ENCODE measurements at places on chromosomes 5 and 9.
A peak's percentile ranks its signal among the peaks of the same experiment; 100 is the strongest.

DNA sequence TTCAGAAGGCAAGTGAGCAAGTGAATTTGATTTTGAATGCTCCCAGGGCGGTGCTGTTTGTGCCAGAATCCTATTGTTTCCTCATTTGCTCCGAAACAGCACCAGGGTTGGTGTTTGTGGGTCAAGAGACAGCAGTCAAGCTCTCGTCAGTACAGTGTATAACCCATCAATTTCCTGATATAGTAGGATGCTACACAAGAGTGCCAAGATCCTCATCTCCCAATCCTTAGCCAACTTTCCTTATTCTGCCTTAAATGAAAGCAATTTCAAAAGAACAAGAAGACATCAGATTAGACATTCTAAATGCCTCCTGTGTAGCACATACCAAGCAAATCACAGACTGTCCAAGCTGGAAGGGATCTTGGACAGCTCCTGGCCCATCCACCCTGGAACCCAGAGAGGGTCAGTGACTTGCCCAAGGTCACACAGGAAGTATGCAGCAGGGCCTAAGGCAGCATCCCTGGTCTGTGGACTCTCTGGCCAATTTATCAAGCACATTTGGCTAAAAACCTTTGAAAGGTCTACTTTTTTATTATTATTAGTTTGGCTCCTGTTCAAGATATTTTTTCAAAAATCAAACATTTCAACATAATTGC is 4.5 kb downstream of the WHRN start:
- DNase-seq: no peak

GRCh38 chr5:91077623-91078022 is 305.5 kb downstream of the ARRDC3 start:
- DNase-seq: no peak

DNA sequence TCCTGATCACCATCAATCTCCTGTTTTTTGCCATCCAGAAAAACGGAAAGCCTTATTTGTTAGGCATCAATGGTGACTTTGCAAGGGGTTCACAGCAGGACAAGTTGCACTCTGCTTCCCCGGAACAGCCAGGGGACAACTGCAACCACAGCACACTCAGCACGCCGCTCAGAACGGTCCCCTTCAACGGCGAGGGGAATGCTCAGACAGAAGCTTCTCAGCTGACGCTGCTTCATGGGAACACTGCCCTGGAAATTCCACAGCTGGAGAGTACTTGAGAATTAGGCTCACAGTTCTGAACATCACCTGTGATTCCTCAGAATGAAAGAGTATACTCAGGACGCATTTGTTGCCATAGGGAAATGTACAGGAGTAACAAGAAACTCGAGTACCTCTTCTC is 40.1 kb upstream of the PLPP6 start:
- DNase-seq: no peak

- peak; percentile 1 for DNase-seq
Observed at GRCh38 chr5:165209101-165209727, 1703.8 kb downstream of the MAT2B start.

- no peak for DNase-seq
Observed at GRCh38 chr5:100861148-100861547, 41.9 kb downstream of the ST8SIA4 start.

GRCh38 chr9:114196979-114197622 is 41.8 kb downstream of the COL27A1 start:
- DNase-seq: no peak

DNA sequence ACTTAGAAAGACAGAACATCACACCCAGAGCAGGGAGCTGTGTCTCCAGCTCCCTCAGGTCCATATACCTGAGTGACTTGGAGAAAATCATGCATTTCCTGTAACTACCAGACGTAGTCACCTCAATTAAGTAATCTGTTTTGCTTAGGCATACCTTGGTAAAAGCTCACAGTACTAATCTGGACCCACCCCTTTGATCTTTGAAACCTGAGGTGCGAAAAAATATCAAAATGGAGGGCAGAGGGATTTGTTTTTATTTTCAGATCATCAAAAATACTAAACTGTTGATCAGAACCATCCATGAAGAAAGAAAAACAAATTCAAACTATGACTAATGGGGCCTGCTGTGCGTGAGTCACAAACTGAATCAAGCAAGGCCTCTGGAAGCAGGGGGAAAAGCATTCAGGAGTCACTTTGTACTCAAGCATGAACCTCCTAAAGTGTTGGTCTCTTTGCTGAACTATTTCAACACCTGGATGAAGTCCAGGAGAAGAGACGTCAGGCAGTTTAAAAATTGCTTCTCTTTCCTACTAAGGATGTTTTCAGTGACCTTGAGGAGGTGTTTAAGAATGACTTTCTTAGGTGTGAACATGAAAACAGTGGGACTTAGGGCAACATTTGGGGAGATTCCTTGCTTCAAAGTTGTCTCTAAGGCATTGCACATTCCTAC is 76.3 kb downstream of the MUSK start:
- DNase-seq: no peak

- DNase-seq: no peak
Observed at GRCh38 chr5:83924891-83925290, 204.2 kb upstream of the HAPLN1 start.

GRCh38 chr5:78974601-78975000 is 10.5 kb downstream of the ARSB start:
- DNase-seq: no peak

GRCh38 chr5:79727451-79728355 is 38.1 kb downstream of the CMYA5 start:
- no peak for DNase-seq

- no peak for DNase-seq
Observed at GRCh38 chr9:78663369-78663768, 366.4 kb downstream of the PSAT1 start.

DNA sequence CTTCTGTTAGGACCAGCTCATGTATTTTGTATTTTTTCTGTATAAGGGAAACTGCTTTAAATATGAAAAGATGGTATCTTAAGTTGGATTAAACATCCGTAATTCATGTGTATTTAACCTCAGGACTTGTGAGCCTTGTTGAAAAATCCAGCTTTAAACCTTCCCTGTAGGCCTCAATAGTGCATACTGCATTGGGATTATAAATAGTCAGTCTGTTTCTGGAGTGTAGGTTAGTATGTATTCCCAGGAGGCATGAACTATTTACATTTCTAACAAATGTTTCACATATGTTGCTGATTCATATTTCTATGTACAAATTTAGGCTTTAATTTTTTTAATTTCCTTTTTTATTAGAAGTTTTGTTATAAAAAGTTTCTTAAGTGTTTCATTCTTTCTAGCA is 137.9 kb upstream of the GRHPR start:
- DNase-seq: no peak

DNA sequence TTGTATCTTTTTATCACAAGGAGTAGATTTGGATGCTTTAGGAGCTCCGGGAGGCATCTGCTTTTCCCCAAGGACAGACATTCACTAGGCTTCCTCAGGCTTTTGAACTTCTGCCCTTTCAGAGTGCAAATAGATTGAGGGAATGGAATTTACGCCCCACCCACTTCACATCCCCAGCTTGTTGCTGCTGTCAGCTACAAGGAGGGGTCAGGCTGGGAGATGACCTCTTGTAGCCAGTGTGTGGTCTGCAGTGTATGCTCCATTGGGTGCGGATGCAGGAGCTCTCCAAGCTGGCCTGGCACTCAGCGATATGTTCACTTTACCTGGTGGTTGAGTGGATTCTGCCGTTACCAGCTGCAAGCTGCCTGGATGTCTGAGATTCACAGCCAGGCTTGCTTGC is 6.4 kb downstream of the TNFSF15 start:
- DNase-seq: no peak

- DNase-seq: no peak
Observed at GRCh38 chr9:122695696-122696095, 20.8 kb downstream of the OR1L3 start.

- no peak for DNase-seq
Observed at GRCh38 chr9:134996591-134997530, 79.1 kb upstream of the FCN1 start.

GRCh38 chr9:79577969-79578723 is 6.4 kb downstream of the TLE4 start:
- DNase-seq: no peak

GRCh38 chr9:17135295-17136160 is 688 bp downstream of the CNTLN start:
- DNase-seq: peak; percentile 28

DNA sequence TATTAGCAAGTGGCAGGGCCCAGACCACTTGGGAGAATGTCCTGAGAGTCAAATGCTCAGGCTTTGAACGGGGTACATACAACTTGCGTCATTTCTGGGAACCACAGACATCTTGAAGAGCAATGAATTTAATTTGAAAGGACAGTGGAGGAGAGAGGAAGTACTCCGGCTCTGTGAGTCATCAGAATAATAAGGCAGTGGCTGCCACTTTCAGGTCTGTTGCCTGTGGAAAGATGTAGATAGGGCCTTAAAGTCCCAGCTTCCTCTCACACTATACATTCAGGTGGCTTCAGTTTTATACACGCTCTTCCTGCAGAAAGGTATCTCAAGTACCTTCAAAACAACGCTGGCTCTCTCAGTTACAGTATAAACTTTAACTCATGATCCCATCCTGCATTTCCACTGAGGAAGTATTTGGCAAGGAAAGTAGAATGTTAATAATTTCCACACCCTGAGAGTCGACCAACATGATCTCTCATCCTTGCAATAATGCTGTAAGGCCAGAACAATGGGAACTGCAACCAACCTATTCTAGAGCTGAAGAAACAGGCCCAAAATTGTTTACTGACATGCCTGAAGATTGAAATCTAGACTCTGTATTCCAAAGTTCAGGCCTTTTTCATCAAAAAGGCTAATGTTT is 6.8 kb upstream of the PRUNE2 start:
- DNase-seq: no peak

DNA sequence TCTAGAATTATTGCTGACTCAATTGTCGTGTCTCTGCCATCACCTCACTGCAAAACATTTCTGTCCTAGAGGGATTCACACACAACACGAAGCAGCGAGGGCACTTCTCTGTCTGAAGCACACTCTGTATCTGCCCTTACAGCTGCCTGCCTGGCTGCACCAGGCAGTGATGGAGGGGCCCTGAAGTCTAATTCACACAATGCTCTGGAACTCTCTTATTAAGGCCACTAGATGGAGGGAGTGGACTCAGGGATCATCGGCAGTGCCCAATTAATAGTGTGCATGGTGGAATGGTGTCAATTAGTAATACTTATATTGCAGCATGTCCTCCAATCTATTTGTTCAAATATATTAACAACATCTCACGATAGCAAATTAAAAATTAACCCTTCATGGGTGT is 157.5 kb upstream of the MAP1B start:
- no peak for DNase-seq

- no peak for DNase-seq
Observed at GRCh38 chr9:13823026-13823425, 490.9 kb downstream of the NFIB start.

DNA sequence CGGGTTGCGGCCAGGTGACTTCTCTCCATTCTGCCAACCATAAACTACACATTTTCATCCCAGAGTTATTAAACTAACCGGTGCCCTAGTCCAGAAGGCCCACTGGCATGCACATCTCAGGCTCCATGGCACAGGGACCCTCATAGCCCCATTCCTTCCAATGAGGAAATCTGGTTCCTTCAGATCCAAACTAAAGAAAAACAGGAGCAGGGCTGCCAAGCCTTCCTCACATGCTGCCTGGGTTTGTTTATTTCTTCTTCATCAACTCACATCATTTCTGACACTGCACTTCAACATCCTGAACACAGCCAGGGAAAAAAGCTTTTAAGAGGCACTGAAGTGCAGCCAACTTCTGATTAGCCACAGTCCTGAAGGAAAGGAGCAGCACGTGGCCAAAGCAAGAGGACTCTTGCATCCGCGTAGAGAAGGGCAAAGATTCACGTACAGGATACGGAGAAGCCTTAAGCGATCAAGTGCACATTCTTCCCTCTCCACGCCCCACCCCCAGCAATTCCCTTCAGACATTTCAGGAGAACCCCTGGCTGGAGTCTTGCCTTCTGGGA is 22.5 kb downstream of the LHFPL2 start:
- no peak for DNase-seq

DNA sequence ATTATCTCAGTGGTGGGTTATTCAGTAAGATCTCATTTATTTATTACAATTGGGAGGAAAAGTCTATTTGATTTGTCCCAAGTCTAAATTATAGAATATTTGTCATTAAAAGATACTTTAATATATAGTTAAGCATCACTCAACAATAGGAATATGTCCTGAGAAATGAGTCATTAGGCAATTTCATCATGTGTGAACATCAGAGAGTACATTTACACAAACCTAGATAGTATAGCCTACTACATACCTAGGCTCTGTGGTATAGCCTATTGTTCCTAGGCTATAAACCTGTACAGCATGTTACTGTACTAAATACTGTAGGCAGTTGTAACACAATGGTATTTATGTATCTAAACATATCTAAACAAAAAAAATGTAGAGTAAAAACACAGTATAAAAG is 135.0 kb upstream of the RASA1 start:
- DNase-seq: no peak

DNA sequence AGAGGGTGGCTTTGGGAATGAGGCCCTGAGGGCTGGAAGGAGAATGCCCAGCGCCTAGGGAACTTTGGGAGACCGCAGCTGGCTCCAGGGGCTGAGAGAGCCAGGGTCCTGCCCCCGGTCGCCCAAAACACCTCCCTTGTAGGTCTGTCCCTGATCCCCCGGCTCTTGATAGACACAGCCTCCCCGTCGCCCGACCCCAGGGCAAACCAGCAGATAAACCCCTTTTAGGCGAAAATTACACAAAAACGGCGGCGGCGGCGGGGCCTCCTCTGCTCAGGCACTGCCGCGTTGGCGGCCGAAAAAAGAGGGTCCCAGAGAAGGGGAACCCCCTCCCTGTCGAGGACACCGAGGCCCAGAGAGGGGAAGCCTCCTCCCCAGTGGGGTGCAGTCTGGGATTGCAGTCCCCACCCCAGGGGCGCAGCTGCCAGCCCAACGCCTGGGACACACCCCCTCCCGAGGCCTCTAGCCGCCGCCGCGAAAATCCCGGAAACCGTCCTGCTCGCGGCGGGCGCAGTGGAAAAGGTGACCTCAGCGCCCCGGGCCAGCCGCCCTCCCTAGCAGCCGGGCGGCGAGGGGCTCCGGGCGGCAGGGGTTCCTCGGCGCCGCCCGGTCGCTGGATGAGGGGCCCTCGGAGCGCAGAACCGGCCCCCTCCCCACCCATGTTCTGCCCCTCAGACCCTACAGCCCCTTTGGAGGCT is 3.1 kb upstream of the BARX1 start:
- DNase-seq: no peak

- no peak for DNase-seq
Observed at GRCh38 chr5:177546258-177546741, 8.1 kb downstream of the FAM193B start.

DNA sequence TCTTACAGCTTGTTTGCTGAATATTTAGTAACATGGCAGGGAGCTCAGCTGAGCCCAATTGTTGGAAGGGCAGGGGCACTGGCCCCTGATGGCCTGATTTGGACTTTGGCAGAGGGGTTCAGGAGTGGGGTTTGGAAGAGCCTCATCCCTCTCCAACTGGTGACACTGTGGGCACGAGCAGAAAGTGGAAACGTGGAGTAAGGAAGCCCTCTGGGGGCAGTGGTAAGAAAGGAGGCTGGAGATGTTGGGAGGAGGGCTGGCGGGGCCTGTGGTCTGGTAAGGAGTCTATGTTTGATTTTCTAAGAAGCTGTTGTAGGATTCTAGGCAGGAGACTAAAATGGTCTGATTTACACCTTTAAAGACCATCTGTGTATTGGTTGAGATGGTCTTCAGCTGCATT is 208.9 kb downstream of the HSPA4 start:
- DNase-seq: no peak

- DNase-seq: no peak
Observed at GRCh38 chr9:89175828-89176261, 2.8 kb downstream of the SHC3 start.

Data from GM19239 (cell line).